ENCODE measurements at places on chromosomes 12 and 14.

GRCh38 chr12:94872007-94872653 is 131.4 kb downstream of the NDUFA12 start:
- DNase-seq = no peak

DNA sequence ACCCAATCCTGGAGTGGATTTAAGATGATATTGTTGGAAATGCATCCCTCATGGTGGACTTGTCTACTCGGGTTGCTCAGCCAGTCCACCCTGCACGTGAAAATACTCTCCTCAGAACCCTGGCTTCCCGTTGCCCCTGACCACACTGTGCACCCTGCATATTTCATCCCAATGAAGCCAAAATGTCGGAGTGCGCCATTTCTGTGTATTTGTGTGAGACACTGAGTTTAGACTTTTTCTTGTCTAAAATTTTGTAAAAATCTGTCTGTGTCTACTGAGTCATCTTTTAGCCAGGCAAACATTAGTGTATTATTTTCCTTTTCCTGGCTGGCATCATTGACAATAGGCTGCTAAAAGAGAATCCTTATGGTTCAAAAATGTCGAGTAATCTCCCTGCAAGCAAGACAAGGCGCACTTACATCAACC is 485 bp upstream of the PNMA1 start:
- no peak for DNase-seq

- no peak for DNase-seq
Measured at GRCh38 chr14:67673451-67673850, 981 bp downstream of the VTI1B start.

DNA sequence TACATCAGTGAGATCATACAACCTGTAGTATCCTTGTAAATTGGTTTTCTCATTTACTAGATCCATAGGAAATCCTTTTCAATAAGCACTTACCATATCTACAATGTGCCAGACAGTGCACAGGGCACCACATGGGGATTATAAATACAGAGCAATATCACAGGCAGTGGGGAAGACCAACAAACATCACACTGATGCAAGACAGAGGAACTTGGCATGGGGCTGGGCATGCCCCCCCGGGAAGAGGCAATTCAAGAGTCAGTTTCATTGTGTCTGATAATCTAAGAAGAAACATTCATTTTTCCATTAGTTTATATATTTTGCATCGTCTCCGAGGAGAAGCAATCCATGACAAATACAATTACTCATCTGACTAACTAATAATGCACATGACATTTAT is 16.2 kb downstream of the NT5DC3 start:
- no peak for DNase-seq

DNA sequence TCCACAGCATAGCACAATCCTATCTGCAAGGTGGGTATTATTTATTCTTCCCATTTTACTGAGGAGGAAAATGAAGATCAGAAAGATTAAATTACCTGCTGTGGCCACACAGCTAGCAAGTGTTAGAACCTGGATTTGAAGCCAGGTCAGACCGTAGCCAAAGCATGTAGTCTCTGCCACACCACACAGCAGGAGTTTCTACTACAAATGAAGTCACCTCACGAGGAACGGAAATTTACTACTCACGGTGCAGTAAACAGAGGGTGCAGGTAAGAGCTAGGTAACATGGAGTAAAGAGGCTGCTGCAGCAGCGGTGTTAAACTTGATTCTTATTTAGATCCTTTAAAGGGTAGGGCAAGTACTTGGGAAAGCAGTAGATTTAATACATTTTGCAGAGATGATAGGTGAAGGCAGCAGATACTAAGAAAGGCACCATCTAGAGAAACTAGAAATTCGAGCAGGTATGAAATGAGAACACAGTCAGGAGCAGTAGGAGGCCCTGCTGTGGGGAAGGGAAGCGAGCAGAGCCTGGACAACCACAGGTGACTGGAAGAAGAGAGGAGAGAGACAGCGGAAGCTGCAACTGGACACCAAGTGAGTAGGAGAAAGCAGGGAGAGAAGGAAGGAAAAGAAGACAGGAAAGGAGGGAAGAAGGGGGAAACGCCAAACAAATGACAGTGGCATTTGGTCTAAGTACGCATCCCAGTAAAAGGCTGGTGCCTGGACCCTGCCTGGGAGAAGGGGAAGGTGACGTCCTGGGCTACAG is 21.5 kb downstream of the SPTB start:
- no peak for DNase-seq

DNA sequence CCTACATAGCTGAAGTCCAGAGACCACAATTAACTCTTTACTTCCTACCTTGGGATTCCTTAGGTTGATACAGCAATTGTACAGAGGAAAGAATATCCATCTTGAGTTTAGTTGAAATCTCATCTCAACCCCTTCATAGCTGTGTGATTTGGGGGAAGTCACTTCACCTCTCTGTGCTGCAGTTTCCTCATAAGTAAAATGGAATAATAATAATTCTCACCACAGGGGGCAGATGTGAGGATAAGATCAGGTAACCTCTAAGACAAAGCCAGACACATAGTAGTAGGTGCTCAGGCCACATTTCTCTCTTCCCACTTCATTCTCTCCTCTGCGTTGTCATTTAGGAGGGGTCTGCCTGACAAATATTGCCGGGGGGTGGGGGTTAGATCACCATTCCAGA is 6.7 kb downstream of the FOXN4 start:
- no peak for DNase-seq

- no peak for DNase-seq
Measured at GRCh38 chr12:54666008-54666407, 17.8 kb upstream of the DCD start.
